ENCODE measurements at places on chromosomes 16 and 17.
A peak's percentile ranks its signal among the peaks of the same experiment; 100 is the strongest.

- peak; percentile 35 for DNase-seq
- H3K4me3 ChIP-seq, result peak overlapping the region; percentile 68
- peaks cover 37% of the 10 kb centered on the region for H3K4me1 ChIP-seq
- no peaks in the 10 kb centered on the region for H3K27me3 ChIP-seq
Measured at GRCh38 chr17:74211912-74212208, 1.5 kb upstream of the TTYH2 start.

DNA sequence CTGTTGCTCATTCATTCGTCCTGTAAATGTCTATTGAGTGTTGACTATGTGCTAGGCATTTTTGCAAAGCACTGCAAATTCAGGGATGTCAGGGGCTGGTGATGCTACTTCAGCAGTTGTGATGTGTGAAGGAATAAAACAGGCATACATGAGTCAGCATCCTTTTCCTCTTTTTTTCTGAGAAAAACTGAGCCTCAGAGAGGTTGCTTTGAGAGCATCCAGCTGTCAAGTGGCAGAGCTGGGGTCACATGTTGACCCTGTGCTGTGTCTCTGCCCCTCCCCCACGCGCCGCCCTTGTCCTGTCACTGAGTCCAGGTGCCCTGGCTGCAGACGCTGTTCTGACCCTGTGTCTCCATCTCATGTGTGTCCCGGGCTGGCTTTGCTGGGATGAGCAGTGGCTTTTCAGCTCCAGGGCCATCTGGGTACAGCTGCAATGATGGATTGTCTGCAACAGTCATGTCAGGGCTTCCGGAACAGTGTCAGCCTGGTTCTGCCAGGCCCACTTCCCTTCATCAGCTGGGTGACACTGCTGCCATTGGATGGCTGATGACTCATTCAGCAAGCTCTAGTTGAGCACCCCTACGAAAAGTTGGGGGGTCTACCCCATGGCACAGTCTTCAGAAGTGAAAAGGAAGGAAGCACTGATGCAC, 14.9 kb downstream of the SEC14L5 start:
- no peak overlapping the region for H3K4me3 ChIP-seq
- no peaks in the 10 kb centered on the region for H3K4me1 ChIP-seq
- no peaks in the 10 kb centered on the region for H3K36me3 ChIP-seq
- DNase-seq, result no peak
- H3K27me3 ChIP-seq, result no peaks in the 10 kb centered on the region

GRCh38 chr16:15051387-15051951, 4.4 kb downstream of the NTAN1 start:
- H3K36me3 ChIP-seq, result no peaks in the 10 kb centered on the region
- no peaks in the 10 kb centered on the region for H3K27me3 ChIP-seq
- H3K27ac ChIP-seq, result no peak overlapping the region

DNA sequence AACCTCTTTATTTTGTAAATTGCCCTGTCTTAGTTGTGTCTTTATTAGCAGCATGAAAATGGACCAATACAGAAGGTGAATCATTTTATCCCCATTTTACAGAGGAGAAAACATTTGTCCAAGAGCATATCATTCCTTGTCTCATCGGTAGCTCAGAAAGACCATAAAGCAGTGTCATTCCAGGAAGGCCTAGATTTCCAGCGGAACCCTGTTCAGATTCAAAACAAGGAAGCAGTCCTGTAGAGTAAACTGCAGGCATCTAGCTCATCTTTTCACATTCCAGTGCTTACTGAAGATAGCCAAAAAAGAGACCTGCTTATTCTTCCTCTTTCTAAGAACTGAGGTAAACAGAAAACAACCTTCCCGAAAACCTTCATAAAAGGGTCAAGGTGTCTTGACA, 54.0 kb downstream of the PARN start:
- no peaks in the 10 kb centered on the region for H3K36me3 ChIP-seq
- no peak overlapping the region for H3K4me3 ChIP-seq
- no peaks in the 10 kb centered on the region for H3K4me1 ChIP-seq
- no peak overlapping the region for H3K27ac ChIP-seq
- no peak for DNase-seq

- DNase-seq, result no peak
- H3K4me1 ChIP-seq, result no peaks in the 10 kb centered on the region
- H3K27ac ChIP-seq, result no peak overlapping the region
- H3K36me3 ChIP-seq, result no peaks in the 10 kb centered on the region
Measured at GRCh38 chr16:24482681-24483202, 56.6 kb upstream of the RBBP6 start.

DNA sequence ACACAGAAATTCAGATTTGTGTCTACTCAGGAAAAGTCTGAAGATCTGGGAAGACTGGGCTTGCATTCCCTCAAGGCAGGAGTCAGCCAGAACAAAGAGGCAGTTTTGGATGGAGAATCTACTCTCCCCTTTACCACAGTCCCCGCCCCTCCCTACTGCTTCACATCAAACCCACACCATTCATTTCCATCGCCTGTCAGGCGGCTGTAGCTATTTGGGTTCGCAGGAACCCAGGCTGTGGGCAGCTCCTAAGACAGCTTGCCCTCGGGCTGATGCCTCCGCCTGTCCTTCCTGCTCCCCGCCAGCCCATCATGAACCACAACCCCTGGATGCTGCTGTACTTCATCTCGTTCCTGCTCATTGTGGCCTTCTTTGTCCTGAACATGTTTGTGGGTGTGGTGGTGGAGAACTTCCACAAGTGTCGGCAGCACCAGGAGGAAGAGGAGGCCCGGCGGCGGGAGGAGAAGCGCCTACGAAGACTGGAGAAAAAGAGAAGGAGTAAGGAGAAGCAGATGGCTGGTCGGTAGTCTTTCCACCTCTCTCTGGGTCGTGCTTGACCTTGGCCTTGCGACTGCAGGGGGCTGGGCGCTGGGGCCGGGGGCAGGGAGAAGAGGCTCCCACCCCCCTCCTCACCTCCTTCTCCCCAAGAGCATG, 27.0 kb upstream of the ABCC3 start:
- H3K4me3 ChIP-seq, result no peak overlapping the region
- H3K36me3 ChIP-seq, result no peaks in the 10 kb centered on the region
- no peaks in the 10 kb centered on the region for H3K27me3 ChIP-seq
- H3K27ac ChIP-seq, result no peak overlapping the region

DNA sequence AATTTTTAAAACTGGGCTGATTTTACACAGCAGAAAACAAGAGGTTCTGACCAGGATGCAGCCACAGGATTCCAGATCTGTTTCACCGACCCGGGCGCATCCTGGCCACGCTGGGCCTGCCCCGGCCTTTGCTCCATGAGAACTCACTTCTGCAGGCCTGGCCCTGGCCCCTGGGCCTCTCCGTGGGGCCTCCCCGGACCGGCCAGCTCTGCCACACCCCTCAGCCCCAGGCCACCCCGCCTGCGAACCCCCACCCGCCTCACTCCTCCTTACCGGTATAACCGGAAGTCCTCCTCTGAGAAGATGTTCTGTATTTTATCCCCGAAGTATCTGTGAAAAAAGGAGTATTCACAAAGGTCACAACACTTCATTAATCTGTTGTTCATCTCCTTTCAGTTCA, 13.1 kb upstream of the HEXD start:
- H3K4me3 ChIP-seq, result no peak overlapping the region
- no peak for DNase-seq

- H3K27ac ChIP-seq, result no peak overlapping the region
- no peak for DNase-seq
- no peaks in the 10 kb centered on the region for H3K4me1 ChIP-seq
- H3K27me3 ChIP-seq, result no peaks in the 10 kb centered on the region
Measured at GRCh38 chr17:59454633-59455105, 110.7 kb upstream of the DHX40 start.

DNA sequence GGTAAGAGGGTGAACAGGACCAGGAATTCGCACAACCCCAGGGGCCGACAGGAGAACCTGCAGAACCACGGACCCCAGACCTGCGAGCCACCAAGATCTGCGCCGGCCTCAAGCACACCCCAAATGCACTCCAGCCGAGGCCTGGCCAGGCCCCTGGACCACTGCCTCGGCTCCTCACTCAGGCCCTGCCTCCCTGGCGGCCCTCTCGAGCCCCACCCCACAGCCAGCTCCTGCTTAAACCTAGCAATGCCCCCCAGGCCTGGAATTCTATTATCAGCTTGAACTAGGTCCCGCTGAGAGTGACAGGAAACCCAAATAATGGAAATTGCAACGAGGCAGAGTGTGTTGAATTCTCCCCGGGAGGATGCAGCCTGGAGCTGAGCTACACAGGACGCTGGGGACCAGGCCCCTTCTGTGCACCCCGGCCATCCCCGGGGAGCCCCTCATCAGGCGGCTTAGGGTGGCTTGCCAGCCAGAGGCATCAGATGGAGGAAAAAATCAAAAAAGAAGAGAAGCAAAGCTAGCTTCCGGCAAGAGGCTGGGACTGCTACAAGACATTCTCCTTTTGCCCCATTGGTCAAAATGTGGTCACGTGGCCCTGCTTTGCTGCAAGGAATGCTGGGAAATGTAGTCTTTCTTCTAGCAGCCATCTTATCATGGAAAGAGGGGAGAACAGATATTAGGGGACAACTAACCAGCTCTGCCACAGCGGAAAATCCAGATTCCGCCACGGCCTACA, 2.4 kb upstream of the ENPP7 start:
- peak overlapping the region; percentile 26 for H3K4me3 ChIP-seq
- no peaks in the 10 kb centered on the region for H3K4me1 ChIP-seq
- no peaks in the 10 kb centered on the region for H3K36me3 ChIP-seq
- no peaks in the 10 kb centered on the region for H3K27me3 ChIP-seq
- DNase-seq, result peak; percentile 94

DNA sequence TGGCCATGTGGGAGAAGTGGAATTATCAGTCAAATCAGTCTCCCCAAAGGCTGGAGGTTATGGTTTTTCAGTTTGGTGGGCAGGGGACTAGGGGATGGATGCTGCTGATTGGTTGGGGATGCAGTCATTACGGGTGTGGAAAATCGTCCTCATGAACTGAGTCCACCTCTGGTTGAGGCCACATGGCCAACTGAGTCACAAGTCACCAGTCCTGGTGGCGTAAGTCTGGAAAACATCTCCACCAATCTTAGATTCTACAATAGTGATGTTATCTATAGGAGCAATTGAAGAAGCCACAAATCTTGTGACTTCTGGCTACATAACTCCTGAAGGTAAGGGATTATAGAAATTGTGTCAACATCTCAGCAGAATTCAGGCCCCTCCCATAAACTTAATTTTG, 5.2 kb upstream of the RNF135 start:
- DNase-seq, result no peak
- no peak overlapping the region for H3K4me3 ChIP-seq
- no peaks in the 10 kb centered on the region for H3K4me1 ChIP-seq
- no peaks in the 10 kb centered on the region for H3K27me3 ChIP-seq
- no peak overlapping the region for H3K27ac ChIP-seq

DNA sequence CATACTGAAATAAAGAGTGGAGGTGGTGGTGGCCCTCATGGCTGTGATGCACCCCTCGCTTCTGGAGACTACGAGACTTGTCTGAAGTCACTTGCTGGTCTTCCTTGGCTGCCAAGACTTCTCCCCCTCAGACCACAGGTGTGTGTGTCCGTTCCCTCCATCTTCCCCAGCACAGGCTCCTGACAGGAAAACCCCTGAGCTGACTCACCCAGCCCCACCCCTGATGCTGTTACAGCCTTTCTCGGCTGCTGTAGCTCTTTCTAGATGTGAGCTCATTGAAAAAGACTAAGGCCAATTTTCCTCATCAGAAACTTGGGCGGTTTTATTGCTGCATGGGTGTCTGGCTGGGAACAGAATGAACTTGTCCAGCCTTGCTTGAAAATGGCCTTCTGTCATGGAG, 296.9 kb downstream of the TMEM114 start:
- H3K27me3 ChIP-seq, result no peaks in the 10 kb centered on the region
- H3K4me1 ChIP-seq, result no peaks in the 10 kb centered on the region
- no peak for DNase-seq

- peaks cover 22% of the 10 kb centered on the region for H3K4me1 ChIP-seq
- no peak overlapping the region for H3K27ac ChIP-seq
- no peak overlapping the region for H3K4me3 ChIP-seq
- H3K36me3 ChIP-seq, result no peaks in the 10 kb centered on the region
- no peaks in the 10 kb centered on the region for H3K27me3 ChIP-seq
Measured at GRCh38 chr16:17354685-17355084, 116.1 kb downstream of the XYLT1 start.

- no peaks in the 10 kb centered on the region for H3K36me3 ChIP-seq
- H3K27ac ChIP-seq, result no peak overlapping the region
- H3K4me1 ChIP-seq, result peaks cover 4% of the 10 kb centered on the region
- H3K4me3 ChIP-seq, result no peak overlapping the region
- H3K27me3 ChIP-seq, result no peaks in the 10 kb centered on the region
Measured at GRCh38 chr17:2758870-2759269, 9.4 kb upstream of the CCDC92B start.

DNA sequence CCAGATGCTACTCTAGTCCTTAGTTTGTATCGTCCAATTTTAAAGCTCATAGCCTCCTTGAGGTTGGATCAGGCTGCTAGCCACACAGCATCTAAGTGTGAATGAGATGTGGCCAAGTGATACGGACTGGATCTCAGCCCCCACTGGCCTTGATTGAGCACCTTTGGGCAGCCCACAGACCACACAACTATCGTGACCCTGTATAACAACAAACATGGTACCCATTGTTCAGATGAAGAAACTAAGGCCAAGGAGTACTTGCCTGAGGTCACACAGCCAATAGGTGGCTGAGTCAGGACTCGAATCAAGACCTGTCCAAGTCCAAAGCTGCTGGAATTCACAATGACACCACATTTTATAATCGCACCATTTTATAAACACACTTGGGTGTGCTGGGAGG, 73.0 kb upstream of the IRX3 start:
- no peak for DNase-seq
- no peaks in the 10 kb centered on the region for H3K4me1 ChIP-seq
- no peaks in the 10 kb centered on the region for H3K36me3 ChIP-seq
- no peaks in the 10 kb centered on the region for H3K27me3 ChIP-seq
- no peak overlapping the region for H3K27ac ChIP-seq

DNA sequence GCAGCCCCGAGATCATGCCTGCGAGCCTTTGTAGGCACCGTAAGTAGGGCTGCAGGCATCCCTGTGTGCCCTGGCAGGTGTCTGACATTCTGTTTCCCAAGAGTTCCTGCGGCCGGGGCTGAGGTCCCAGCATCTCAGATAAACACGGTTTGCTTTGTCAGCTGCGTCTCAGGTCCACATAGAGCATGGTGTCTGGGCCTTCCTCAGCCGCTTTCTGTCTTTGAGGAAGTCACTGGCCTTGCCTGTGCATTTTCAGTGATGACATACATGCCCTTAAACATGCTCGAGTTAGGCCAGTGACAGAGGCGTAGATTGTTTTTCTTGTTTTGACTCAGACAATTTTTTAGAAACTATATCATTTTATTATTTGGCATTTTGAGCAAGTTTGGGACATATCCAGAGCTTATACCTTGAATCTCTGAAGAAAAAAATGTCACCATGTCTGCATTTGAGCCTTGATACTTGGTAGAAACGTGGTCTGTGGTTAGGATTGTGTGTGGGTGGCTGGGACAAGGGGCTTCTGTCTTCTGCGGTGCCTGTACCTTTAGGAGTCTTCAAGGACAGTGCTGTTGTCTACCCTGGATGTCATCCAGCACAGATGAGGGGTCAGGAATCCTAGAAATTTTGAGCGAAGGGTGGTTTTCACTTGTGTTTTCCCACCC, 105.8 kb downstream of the SNX29 start:
- H3K27ac ChIP-seq, result no peak overlapping the region
- H3K4me3 ChIP-seq, result no peak overlapping the region
- DNase-seq, result no peak
- no peaks in the 10 kb centered on the region for H3K4me1 ChIP-seq
- no peaks in the 10 kb centered on the region for H3K36me3 ChIP-seq

GRCh38 chr17:40791787-40792436, 7.8 kb downstream of the KRT28 start:
- H3K27ac ChIP-seq, result no peak overlapping the region
- H3K27me3 ChIP-seq, result no peaks in the 10 kb centered on the region
- H3K4me3 ChIP-seq, result no peak overlapping the region
- no peak for DNase-seq
- peaks cover 13% of the 10 kb centered on the region for H3K4me1 ChIP-seq
